ENCODE measurements at places on chromosomes 5 and 9. TPM values are rescaled to one million over a fixed set of nuclear protein-coding genes. Genes with fewer than 3 reads are reported as not detected.

TAF11L3 gene
- not detected for total RNA-seq

DNA sequence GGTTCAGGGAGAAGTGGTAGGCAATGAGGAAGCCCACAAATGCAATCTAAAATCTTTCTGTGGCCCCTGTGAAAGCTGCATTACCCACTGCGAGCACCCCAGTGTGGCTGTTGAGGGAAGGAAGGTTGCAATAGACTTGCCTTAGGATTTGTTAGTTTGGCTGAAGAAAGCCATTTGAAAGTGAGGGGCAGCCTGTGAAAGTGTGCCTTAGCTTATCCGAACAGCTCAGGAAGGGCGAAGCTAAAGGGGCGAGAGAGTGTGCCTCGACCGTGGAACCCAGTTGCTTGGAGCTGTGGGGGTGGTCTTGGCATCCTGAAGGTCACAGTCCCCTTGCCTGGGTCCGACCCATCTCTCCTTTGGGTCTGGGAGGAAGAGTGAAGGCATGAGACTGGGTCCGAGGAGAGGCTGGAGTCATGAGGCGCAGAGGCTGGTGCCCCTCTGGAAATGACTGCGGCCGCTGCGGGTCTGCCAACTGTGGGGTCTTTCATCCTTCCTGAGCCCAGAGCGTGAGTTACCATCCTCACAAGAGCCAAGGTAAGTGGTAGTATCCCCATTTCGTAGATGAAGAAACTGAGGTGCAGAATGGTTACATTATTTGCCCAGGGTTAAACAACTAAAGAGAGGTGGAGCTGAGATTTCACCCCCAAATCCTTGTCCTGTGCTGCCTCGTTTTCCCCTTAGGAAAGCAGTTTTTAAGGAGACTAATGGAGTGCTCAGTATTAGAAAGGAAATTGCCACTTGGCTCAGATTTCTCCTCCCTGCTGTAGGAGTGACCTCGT lies 24.4 kb downstream of the SLC25A25 start:
- no peak for DNase-seq
- no peaks in the 10 kb centered on the region for H3K27me3 ChIP-seq
- H3K4me1 ChIP-seq = peaks cover 83% of the 10 kb centered on the region
- H3K4me3 ChIP-seq = no peak overlapping the region

BARHL1 gene
- not detected for total RNA-seq

PCDHAC2 gene
- total RNA-seq = 8.8 TPM

DNA sequence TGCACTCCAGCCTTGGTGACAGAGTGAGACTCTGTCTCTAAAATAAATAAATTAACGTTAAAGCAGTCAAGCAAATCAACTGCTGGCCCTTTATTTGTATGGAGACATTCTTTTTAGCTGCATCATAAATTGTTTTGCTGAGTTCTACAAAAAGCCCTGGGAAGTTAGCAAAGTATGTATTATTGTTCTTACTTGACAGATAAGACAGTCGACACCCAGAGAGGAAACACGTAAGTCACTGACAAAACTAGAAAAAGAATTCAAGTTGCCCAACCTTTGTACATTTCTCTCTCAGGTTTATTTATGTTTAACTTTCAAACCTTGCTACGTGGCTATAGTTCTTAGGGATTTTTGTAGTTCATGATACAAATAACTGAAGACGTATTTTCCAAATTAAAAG lies 40.4 kb upstream of the MACIR start:
- H3K4me3 ChIP-seq = no peak overlapping the region
- no peak for DNase-seq
- H3K27ac ChIP-seq = no peak overlapping the region
- H3K27me3 ChIP-seq = no peaks in the 10 kb centered on the region
